DMS53 (cell line): ENCODE measurements at places on chromosomes 2 and 18.

GRCh38 chr2:55859875-55860274, 63.7 kb downstream of the EFEMP1 start:
- no peak for DNase-seq

DNA sequence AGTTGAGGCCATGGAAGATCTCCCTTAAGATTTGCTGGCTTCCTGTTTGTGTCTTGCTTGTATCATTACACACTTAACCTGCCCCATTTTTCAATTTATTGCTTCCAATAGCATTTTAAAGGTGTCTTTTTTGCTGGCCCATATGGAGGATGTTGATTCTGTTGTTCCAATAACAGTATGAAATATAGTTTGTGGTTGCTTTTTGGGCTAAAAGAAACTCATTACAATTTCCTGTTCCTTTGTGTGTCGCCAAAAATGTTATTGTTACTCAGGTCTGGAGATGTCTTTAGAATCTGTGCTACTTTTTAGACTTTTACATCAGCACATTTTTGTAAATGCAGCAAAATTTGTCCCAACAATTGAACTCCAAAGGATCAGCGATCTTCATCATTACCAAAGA, 234.0 kb upstream of the ITGA4 start:
- DNase-seq: no peak

GRCh38 chr2:66000901-66001300, 434.0 kb upstream of the MEIS1 start:
- no peak for DNase-seq

GRCh38 chr18:74281980-74282754, 9.6 kb downstream of the CYB5A start:
- peak; percentile 80 for DNase-seq

GRCh38 chr2:176109192-176109901, 2.3 kb downstream of the HOXD11 start:
- no peak for DNase-seq

DNA sequence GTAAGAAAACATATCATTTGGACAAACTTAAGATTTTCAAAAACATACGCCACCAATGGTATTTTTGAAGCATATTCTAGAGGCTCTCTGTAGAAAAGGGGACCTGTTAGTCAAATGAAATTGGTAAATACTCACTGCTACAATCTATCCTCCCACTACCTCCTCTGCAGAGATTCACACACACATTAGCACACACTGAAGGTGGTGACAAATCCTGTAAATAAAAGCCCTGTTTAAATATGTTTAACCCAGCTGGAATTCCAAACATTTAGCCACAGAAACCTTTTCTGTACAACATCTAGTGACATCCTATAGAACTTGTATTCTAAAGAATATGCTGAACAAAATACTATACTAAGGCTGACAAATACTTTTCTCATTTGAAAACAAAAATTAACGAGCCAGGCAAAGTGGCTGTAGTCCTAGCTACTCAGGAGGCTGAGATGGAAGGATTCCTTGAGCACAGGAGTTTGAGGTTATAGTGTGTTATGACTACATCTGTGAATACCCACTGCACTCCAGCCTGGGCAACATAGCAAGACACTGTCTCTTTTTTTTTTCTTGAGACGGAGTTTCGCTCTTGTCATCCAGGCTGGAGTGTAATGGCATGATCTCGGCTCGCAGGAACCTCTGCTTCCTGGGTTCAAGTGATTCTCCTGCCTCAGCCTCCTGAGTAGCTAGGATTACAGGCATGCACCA, 25.9 kb downstream of the ALS2 start:
- no peak for DNase-seq

DNA sequence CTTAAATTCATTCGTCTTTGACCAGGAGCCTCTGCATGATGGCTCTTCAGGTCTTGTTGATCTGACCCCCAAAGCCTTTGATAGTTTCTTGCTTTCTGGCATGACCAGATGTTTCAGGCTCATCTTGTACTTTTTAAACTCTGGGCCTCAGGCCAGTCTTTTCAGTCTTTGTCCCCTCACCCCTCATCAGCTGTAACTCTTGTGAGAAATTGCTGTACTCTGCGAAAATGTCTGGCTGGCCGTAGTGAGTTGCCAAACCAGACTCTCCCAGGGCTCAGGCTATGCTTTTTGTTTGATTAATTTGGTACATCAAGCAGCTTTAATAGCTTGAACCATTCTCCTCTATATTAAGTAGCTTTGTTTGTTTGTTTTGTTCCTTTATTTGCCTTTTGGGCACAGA, 75.9 kb downstream of the BABAM2 start:
- no peak for DNase-seq

DNA sequence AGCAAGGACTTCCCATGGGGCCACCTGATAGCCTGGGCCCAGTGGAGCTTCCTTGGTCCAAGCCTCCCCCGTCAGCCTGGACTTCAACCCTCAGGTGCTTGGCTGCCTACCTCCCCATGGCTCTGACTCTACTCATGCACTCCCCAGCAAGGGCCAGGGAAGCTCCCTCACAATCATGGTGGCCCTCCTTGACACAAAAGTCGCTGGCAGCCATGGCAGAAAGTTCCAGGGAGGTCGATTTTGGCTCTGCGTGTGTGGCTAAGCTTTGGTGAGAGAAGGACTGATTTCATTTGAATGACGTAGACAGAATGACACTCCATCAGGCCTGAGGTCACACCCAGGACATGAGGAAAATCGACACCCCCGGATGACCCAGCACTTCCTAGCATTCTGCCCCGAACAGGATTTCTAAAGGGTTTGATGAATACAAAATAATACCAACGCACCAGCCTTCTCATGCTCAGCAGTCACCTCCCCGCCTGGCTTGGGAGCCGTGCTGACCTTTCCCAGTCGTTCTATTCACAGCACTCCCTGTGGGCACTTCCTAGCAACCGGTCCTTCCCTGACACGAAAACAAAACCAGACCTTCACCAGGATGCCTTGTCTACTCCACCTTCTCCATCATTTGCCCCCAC, 52.7 kb downstream of the LBH start:
- no peak for DNase-seq

- no peak for DNase-seq
These were observed 7.3 kb downstream of the KIF1A start for GRCh38 chr2:240812721-240813120.

DNA sequence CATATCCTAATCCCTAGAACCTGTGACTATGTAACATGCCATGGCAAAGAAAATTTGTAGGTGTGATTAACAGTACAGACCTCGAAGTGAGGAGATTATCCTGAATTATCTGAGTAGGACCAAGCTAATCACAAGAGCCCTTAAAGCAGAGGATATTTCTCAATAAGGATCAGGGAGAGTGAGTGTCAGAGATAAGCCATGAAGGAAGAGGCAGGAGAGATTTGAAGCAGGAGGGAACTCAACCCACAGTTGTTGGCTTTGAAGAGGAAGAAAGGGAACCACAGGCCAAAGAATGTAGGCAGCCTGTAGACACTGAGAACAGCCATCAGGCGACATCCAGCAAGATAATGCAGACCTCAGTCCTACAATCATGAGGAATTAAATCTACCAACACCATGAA, 229.3 kb downstream of the NBAS start:
- DNase-seq: no peak

DNA sequence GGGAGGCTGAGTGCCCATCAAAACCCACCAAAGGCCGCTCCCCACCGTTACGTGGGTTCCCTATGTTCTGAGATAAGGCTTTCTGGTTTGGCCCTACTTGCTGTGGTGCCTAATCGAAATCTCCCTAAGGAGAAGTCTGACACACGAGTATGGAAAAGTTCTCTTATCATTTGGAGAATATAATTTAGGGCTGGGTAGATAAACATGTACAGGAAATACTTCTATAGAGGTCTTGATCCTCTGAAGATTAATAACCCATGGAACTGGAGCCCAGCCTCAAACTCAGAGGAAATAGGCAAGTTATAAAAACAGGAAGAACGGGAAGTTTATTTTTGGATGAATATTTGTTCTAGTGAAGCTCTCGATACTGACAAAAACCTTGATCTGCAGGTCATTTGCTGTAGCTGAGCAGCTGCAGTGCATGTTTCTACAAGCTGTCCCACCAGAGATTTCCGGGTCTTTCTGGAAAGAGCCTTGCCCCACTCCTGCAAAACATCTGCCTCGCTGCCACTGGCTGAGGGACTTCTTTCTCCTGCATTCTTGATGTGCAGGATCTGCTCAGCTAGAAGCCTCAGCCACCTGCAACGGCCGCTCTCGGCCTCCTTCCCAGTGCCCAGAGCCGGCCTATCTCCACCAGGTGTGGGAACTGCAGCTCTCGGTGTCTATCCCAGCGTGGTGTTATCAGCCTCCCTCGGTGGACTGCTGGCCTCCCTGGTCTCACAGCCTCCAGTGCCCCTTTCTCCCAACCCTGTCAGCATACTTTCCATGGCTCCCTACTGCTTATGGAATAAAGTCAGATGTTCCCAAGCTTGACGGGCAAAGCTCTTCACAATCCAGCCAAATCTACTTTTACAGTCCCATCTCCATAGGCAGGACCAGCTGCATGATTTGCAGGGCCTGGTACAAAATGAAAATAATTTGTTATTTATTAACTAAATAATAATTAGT, 48.6 kb downstream of the SPRED2 start:
- DNase-seq: peak; percentile 57

- no peak for DNase-seq
These were observed 254.8 kb downstream of the GLI2 start for GRCh38 chr2:120990451-120990871.
